Skin of body (tissue), 3 donors: ENCODE measurements at places on chromosomes 7 and 10.

GRCh38 chr7:75762350-75762917, 9.6 kb downstream of the CCL26 start:
- peak; percentile 76 for DNase-seq

DNA sequence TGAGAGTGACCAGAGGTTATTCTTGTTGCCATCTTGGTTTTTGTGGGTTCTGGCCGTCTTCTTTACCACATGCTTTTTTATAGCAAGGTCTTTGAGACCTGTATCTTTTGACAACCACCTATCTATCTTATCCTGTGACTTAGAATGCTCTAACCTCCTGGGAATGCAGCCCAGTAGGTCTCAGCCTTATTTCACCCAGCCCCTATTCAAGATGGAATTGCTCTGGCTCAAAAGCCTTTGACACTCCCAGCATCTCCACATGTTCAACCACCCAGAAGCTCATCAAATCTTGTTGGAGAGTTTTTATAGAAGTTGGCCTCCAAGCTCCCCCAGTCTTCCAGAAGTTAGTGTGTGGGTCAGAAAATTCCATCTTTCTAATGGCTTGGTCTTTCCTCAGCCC, 464.3 kb upstream of the NRP1 start:
- no peak for DNase-seq

- DNase-seq: no peak
Measured at GRCh38 chr7:79304711-79305110, 148.8 kb downstream of the MAGI2 start.

- peak; percentile 2 for DNase-seq
Measured at GRCh38 chr7:65216469-65216868, 157.2 kb upstream of the ZNF92 start.

- no peak for DNase-seq
Measured at GRCh38 chr10:131078131-131078881, 233.2 kb downstream of the TCERG1L start.

GRCh38 chr10:7507887-7508726, 97.3 kb upstream of the SFMBT2 start:
- DNase-seq: no peak

DNA sequence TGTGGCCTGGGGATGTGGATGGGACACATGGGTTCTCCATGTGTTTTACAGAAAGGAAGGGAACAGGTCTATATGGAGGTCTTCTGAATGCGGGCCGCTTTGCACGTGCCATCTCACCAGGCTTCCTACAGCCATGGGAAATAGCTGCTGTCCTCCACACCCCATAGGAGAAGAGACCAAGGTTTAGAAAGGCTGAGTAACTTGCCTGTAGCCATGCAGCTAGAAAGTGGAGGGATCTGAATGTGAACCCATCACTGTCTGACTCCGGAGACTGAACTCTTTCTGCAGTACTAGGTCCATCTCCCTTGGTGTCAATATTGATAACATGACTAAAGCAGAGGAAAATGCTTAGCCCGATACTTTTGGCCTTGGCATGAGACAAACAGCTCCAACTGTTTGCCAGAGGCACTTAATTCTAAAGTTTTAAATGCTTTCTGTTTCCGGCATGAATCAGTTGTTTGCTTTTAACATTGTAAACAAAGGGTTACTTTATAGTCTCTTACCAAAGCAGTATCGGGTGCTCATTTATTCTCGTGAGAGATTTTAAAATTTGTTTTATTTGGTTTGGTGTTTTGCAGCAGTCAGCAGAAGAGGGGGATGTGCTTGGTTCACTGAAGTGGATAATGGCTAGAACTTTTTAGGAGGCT, 64.8 kb upstream of the LOXL4 start:
- DNase-seq: no peak

- DNase-seq: no peak
Measured at GRCh38 chr7:31702354-31702753, 15.3 kb downstream of the PPP1R17 start.

DNA sequence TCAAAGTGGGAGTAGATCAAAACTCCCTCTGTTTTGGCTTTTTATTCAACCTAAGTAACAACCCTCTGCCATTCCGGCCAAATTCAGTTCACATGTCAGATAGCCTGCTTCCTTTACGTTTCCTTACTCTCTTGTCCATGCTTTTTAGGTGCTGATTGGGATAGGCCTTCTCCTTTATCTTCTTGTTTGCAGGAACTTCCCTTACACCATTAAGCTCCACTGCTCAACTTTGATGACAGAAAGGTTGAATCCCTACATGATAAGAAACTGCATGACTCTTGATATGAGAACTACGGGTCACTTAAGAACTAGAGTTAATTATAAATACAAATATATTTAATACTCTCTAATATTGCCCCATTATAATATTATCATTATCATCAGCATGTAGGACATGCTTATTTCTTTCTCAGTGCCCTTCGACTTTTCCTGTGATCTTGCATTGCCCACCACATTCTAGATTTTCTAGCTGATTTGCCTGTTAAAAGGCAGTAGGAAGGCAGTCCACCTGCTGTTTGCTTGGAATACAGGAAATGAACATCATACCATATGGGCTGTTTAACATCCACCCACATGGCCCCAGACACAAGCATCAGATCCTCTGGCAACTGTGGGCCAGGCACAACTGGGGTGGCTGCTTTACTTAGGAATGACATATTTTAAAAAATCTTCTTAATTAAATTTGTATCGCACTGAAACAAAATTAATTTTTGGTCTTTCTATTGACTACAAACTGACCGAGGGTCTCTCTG, 59.7 kb upstream of the CCDC6 start:
- no peak for DNase-seq

DNA sequence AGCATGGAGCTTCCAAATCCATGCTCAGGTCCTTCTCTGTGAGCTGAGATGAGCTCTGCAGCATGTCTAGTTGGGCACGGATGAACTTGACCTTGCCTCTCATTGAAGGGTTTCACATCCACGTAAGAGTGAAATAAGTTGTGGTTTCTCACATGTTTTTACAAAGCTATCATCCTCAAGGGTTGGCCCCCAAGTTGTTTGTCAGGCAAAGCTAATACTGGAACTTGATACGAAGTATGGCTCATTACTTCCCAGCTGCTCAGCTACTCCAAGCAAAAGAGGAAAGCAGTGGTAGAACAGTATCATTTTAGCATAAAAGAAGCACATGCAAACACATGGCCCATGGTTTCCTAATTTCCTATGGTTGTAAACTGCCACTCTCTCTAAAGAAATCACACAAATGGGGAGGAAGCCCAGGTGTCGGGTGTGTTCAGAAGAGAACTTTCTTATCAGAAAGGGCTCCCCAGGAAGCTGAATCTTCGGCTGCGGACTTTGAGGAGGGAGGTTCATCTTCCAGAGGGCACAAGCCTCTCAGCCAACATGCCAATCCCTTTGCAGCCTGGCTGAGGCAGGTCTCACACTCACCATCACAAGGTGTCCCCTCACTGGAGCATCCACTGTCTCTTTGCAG, 45.3 kb downstream of the PDLIM1 start:
- no peak for DNase-seq

DNA sequence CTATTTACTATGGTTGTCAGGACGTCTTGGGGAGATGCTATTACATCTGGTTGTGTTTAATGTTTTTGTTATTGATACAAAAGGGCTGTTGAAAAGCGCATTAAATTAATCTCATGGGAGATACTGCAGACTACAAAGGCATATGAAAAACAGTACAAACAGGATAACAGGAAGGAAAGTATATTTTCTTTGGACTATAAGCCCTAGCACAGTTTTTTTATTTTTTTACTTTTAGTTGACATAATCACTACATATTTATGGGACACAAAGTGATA, 341.3 kb downstream of the ARL4A start:
- peak; percentile 41 for DNase-seq

DNA sequence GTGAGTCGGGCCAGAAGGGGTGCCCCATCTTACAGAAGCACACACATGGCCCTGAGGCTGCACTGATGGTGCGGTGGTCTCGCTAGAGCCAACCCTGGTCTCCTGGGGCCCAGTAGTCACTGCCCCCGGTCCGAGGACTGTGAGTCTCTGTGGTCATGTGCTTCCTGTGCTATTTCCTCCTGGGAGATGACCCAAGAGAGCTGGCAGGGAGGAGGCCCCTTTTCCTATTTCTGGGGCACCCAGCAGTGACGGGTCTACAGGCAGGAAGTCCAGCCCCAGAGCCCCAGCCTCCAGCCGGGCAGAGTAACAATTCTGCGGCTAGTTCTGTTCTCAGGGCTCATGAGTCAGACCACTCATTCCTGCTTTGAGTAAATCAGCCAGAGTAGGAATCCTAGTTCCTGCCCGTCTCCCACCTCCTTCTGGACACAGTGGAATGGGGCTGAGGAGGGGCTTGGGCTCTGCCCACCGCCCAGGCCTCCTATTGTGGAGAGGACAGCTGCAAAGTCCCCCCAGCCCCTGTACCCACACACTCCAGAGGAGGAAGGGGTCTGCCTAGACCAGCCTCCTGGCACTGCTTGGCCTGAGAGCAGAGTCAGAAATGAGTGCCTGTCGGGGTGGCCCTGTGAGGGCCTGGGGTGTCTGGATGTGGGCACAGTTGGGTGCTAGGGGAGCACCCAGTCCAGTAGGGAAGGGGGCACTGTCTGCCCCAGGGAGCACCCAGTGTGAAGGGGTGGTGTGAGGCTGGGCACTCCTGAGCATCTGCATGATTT, 80.5 kb upstream of the PPIF start:
- DNase-seq: peak; percentile 44

- no peak for DNase-seq
Measured at GRCh38 chr10:66783316-66783715, 142.5 kb upstream of the LRRTM3 start.

DNA sequence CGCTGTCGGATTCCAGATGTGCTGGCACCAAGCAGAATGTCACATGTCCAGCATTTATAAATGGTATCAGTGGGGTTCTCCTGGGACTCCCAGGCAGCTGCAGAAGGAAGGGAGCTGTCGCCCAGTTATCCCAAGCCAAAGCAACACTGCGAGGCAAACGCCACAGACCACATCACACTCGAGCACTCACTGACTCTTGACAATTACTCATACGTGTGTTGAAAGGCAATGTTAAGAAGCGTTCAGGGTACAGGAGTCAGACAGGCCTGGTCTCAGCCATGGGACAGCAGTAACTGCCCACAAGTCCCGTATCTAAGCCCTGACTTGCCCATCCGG, 113.4 kb downstream of the DIP2C start:
- peak; percentile 29 for DNase-seq

GRCh38 chr7:133461421-133461820, 208.5 kb downstream of the EXOC4 start:
- DNase-seq: no peak

DNA sequence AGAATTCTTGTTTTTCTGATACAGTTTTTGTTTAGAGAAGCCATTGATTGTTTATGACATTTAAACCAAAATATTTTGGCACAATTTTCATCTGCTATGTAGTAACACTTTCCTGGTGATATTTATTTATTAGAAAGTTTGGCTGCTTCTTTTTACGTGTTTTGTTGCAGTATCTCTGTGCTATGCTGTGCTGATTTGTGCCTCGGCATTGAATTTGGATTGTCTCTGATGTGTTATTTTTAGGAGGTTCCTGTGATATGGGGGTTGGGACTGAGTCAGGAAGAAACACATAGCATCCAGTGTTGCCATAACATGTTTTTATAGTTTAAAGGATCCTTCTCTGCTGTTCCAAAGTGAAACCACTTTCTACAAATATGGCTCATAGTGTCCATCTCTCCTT, 1197.7 kb upstream of the LRRN3 start:
- no peak for DNase-seq

DNA sequence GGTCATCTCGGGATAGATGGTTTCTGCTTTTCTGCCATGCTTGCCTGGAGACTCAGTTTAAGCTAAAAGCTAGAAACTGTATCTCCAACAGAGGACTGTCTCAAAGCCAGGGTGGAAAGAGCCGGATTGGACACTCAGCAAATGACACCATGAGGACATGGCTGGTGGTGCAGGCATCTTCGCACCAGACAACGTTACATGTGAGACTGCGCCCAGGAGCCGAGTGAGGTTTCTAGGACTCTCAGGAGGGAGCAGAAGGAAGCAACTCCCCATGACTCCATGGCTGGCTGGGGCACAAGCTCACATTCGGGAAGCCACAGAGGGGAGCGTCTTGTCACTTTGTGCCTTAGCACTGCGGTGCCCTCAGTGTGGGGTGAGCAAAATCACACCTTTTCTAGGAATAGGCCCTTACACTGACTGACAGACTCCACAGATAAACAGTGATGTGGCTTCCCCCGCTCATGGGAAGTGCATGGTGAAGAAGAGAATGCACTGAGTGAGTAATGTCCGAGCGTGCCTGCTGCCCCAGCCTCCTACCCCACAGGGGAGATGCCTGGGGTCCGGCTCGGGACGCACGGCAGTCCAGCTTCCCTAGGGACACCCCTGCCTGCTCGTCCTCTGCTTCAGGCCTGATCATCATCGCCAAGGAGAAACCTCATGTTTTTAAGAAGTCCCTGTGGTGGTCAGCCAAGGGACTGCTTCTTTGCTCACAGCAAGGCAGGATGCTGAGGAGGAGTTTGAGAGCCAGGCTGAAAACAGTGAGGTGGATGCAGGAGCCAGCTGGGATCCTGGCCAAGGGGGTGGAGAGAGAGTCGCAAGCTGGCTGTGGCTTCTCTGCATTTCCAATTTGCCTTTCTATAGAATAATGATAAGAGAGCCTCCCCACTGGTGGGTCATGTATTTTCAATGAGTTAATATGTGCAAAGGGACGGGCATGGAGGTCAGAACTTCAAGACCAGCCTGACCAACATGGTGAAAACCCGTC, 52.2 kb upstream of the FXYD4 start:
- no peak for DNase-seq

GRCh38 chr10:12707461-12708185, 293.9 kb downstream of the CCDC3 start:
- peak; percentile 61 for DNase-seq

- no peak for DNase-seq
Measured at GRCh38 chr7:25215694-25216335, 12.5 kb downstream of the NPVF start.

DNA sequence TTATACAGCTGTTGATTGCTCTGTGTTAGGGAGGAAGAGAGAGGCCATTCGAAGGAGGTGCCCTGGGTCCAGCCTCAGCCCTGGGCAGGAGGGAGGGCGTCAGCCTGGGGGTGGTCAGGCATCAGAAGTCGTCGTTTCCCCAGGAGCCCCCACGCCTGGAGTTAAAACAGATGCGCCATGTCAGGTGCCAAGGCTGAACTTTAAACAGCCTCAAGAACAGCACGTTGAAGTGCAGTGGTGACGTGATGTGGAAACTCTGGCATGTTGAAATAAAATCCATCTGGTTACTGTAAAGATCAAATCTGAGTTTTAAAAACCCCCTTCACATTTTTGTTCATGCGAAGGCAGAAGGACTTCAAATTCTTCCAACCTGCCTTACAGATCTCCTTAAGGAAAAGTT, 128.4 kb upstream of the PPP2R2D start:
- peak; percentile 47 for DNase-seq

- DNase-seq: no peak
Measured at GRCh38 chr10:71720288-71720687, 710 bp upstream of the C10orf105 start.

DNA sequence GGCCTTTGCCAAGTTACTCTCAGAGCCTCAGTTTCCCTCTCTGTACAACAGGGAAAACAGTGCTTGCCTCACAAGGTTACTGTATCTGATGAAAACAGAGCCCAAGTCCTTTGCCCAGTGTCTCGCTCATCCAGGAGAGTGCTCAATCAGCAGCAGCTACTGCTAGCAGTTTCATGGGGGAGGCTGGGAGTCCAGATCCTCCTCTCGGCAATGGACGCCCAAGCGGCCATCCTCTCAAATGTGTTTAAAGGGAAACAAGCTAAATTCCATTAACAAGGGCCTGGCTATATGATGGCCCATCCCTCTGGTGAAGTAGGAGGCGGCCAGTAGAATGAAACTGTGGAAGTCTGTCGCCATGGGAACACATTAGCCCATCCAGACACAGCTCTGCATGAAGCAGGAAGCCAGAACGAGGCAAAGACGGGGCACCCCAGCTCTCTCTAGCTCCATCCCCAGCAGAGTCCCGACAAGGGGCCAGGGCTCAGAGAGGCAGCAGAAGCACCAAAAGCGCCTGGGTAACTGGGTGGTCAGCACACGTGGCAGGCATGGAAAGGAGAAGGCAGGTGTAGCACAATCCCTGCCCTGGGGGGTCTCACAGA, 35.2 kb downstream of the FAM53B start:
- DNase-seq: peak; percentile 43
